ENCODE measurements at places on chromosomes 3 and 15.

GRCh38 chr15:33913459-33913858 is 54.8 kb upstream of the CHRM5 start:
- DNase-seq, result no peak

DNA sequence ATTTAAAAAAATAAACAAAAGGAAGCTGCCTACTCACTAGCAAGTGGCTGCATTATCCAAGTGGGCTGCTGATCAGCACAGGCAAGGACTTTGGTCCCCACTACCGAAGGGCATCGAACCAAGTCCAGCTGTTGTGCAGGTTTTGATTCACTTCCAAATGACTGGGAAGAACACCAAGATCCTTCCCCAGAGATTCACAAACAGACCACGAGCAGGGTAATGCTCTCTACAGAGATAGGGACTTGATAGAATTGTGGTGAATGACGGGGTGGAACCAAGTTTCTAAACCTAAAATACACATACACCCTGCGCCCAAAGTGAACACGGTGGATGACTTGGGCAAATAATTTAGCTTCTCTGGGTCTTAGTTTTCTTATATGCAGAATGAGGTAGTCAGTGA is 203.7 kb upstream of the ICE2 start:
- no peak for DNase-seq

- no peak for DNase-seq
These were observed 1.8 kb downstream of the YEATS2 start for GRCh38 chr3:183699238-183699947.

- no peak for DNase-seq
These were observed 763 bp downstream of the GOLGB1 start for GRCh38 chr3:121748680-121749275.

DNA sequence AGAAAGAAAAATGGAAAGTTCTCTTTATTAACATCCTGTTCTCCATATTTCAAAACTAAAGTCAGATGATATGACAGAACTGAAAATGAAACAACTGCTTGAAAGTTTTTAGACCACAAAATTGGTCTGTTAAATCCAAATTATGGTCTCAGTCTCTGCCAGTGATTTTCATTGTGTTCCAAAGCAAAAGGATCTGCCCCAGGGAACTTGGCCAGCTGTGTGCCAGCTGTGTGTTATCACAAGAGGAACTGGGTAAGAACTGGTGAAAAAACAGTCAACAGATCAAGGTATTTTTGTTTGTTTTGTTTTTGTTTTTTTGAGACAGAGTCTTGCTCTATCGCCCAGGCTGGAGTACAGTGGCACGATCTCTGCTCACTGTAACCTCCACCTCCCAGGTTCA is 323.3 kb downstream of the CTNNB1 start:
- no peak for DNase-seq

DNA sequence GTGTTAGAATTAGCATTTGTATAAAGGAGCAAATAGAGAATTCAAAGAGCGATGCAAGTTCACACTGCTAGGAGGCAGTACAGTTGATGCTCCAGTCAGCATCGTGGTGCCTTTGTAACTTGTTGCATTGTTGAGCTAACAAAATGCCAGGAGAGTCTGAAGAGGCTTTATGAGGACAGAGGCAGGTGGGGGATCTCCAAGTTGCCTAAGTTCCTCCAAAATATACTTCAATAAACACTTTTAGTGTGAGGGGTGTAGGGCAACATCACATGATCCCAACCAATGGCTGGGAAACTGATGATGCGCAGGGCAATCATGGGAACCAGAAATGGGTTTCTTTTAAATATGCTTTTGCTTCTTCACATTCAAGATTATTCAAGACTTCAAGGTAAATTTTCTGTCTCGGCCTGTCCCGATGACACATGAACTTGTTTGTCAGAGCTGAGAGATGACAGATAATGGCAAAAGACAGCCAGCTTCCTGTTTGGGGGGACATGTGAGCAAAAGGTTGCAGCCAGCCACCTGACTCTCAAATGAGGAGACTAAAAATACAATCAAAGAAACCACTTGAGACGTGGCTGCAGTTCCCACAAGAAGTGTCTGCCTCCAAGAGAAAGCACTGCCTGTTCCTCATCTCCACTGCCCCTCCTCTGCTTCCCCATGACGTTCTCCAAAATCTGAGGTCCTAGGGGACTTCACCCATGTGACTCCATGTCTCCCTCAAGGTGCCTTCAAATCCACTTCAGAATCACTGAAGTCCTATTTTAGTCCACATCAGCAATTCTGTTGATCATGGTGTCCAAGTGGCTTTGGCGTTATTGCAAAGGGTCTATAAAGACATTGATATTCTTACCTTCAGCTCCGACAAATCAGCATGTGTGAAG is 39.3 kb downstream of the KLHL6 start:
- DNase-seq, result no peak
